ENCODE measurements at places on chromosomes 13 and 19.

DNA sequence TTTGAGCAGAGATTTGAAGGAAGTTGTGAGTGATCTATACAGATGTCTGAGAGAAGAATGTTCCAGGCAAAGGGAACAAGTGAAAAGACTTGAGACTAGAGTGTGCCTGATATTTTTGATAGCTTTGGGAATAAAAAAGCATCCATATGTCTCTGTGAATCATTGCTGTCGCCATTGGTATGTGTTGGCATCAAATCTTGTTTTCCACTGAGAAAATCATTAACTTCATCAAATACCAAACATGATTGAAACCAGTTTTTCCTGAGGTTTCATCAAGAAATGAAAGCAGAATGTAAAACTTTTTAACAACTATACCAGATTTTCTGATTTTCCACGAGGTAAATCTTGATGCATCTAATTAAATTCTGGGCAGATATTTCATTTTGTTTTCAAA is 862.6 kb downstream of the DIAPH3 start:
- no peak for DNase-seq

- no peak for DNase-seq
Measured at GRCh38 chr13:67369895-67370660, 139.9 kb upstream of the PCDH9 start.

DNA sequence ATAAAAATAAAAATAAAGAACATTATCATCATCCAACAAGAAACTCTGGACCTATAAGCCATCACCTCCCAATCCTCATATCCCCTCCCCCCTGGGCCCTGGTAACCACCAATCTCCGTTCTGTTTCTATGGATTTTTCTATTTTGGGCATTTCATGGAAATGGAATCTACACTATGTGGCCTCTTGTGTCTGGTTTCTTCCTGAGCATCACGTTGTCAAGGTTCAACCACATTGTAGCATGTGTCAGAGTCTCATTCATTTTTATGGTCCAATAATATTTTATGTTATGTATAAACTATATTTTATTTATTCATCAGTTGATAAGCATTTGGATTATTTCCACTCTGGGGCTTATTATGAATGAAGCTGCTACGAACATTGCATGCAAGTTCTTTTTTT is 26.9 kb downstream of the SULT2B1 start:
- no peak for DNase-seq

DNA sequence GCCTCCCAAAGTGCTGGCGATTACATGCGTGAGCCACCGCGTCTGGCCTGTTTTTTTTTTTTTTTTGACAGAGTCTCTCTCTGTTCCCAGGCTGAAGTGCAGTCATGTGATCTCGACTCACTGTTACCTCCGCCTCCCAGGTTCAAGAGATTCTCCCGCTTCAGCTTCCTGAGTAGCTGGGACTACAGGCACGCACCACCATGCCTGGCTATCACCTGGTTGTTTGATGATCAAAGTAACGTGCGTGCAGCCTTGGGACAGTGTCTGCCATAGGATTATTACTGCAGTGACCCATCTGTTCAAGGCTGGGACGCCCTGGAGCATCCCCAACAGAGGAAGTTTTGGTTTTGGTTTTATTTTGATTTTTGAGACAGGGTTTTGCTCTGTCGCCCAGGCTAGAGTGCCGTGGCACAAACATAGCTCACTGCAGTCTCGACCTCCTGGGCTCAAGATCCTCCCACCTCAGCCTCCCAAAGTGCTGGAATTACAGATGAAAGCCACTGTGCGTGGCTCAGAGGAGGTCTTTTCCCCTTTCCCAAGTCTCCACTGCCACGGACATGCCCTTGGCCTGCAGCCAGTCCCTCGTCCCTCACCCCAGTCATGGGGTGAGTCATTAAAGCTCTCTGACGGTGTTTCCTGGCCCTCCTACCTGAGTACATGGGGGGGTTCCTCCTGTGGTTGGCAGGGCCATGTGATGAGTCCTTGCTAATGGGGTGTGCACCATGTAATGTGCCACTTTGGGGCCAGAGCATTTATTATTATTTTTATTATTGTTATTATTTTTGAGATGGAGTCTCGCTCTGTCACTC is 65.6 kb downstream of the IER2 start:
- no peak for DNase-seq

DNA sequence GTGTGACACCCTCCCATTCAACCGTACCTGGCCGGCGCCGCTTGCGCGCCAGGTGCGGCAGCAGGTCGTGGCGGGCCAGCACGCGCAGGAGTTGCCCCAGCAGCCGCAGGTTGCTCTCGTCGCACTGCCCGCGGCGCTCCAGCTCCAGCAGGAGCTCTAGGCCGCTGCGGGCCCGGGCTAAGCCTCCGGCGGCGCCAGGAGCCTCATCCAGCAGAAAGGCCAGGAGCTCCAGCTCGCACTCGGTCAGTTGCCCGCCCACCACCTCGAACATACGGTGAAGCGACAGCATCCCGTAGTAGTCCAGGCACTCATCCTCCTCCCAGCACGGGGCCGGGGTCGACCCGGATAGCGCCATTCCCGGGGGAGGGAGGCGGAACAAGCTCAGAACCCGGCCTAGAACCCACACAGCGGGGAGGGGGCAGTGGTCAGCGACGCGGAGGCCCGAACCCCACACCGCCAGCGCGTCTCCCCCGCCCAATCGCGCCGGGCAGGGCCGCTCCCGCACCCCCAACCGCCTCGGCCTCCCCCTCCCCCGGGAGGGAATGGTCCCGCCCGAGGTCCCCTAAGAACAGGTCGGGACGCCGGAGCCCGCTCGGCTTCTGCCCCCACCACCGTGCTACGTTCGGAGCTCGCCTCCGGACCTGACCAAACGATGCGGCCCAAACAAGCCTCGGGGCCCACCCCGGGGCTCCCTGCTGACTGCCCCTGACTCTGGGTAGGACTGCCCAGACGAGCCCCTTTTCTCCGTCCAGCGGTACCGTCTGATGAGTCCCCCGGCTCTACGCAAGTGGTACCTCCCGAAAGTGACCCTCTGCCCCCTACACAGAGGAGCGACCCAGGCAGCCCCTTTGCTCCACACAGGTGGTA is 591 bp downstream of the DEDD2 start:
- DNase-seq, result peak; percentile 33

DNA sequence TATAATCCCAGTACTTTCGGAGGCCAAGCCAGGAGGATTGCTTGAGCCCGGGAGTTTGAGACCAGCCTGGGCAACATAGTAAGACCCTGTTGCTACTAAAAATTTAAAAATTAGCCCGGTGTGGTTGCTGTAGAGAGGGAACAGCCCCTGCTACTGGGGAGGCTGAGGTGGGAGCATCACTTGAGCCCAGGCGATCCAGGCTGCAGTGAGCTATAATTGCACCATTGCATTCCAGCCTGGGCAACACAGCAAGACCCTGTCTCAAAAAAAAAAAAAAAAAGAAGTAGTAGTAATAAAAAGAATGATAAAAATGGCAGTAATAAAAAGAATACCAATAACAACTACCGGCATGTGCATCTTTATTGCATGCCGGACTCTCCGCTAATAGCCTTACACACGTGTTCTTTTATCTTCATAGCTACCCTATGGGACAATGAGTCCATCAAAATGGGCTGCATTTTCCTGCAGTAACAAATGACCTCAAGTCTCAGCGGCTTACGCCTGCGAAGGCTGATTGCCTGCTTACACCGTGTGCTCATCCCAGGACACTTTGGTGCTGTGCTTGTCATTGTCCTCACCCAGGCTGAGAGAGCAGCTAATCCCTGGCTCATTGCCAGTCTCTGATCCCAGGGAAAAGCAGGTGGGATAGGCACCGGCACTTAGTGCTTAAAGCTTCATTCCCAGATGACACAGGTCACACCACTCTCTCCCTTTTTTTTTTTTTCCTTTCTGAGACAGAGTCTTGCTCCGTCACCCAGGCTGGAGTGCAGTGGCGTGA is 14.4 kb upstream of the SYCN start:
- no peak for DNase-seq

DNA sequence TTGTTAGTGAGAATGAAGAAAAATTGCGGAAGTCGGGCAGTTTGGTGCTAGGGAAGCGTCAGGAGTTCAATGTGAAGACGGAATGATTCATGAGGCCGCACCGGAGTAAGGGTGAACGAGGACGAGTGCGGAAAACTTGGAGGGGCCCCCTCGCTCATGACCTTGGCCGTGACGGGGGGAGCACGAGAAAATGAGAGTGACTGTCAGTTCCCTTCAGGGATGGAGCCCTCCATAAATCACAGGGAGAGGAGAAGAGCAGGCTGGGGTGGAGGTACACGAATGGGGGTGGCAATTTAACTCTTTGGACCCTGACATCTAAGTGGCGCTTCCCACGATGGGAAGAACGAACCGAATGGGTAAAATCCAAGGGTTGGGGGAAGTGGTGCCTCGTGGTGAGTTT is 486.4 kb downstream of the TSHZ3 start:
- DNase-seq, result no peak

GRCh38 chr13:27375686-27376326 is 48.6 kb upstream of the GTF3A start:
- peak; percentile 49 for DNase-seq

GRCh38 chr13:57787058-57787791 is 155.7 kb downstream of the PCDH17 start:
- no peak for DNase-seq

GRCh38 chr19:15453091-15453578 is 3.4 kb upstream of the WIZ start:
- no peak for DNase-seq

GRCh38 chr13:29901710-29902631 is 51.6 kb upstream of the UBL3 start:
- no peak for DNase-seq

- DNase-seq, result no peak
Measured at GRCh38 chr13:30313311-30313710, 6.0 kb upstream of the KATNAL1 start.

- DNase-seq, result no peak
Measured at GRCh38 chr13:100825557-100825956, 151.0 kb upstream of the TMTC4 start.

GRCh38 chr19:1911098-1911497 is 5.9 kb downstream of the ADAT3 start:
- no peak for DNase-seq

Data from NCI-H1092 (cell line).